CD4-positive, CD25-positive, alpha-beta regulatory T cell (primary cell): ENCODE measurements at places on chromosomes 2 and 18. TPM values are rescaled to one million over a fixed set of nuclear protein-coding genes. Genes with fewer than 3 reads are reported as not detected.

- H3K27ac ChIP-seq: no peak overlapping the region
- H3K27me3 ChIP-seq: no peaks in the 10 kb centered on the region
- no peaks in the 10 kb centered on the region for H3K36me3 ChIP-seq
- DNase-seq: no peak
- H3K4me1 ChIP-seq: no peaks in the 10 kb centered on the region
Observed at GRCh38 chr2:42844901-42845821, 52.8 kb upstream of the HAAO start.

GRCh38 chr2:168526641-168527040 lies 70.6 kb downstream of the CERS6 start:
- no peak for DNase-seq
- no peaks in the 10 kb centered on the region for H3K4me1 ChIP-seq
- H3K27me3 ChIP-seq: no peaks in the 10 kb centered on the region
- H3K36me3 ChIP-seq: no peaks in the 10 kb centered on the region

DNA sequence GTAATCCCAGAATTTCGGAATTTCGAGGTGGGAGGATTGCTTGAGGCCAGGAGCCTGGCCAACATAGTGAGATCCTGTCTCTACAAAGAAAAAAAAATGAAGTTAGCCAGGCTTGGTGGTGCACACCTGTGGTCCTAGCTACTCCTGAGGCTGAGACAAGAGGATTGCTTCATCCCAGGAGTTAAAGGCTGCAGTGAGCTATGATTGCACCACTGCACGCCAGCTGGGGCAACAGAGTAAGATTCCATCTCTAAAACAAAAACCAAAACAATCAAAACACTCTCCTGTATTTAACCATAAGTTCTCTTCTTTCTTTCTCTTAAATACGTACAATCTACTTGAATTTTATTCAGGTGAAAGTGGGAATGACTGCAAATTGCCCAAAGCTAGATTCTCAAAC lies 33.8 kb upstream of the NEDD4L start:
- H3K36me3 ChIP-seq: no peaks in the 10 kb centered on the region
- no peak overlapping the region for H3K4me3 ChIP-seq
- H3K27ac ChIP-seq: no peak overlapping the region
- no peaks in the 10 kb centered on the region for H3K4me1 ChIP-seq
- peaks cover 4% of the 10 kb centered on the region for H3K27me3 ChIP-seq

Gene OSR1
- not detected for total RNA-seq

Gene GPR35
- total RNA-seq: 11.0 TPM

Gene CNTNAP5
- not detected for total RNA-seq
